Stimulated activated CD8-positive, alpha-beta memory T cell treated with anti-CD3 and anti-CD28 coated beads, Interleukin-7, amount 100 ng/mL, for 1 hour (primary cell): ENCODE measurements at places on chromosomes 4 and X.

DNA sequence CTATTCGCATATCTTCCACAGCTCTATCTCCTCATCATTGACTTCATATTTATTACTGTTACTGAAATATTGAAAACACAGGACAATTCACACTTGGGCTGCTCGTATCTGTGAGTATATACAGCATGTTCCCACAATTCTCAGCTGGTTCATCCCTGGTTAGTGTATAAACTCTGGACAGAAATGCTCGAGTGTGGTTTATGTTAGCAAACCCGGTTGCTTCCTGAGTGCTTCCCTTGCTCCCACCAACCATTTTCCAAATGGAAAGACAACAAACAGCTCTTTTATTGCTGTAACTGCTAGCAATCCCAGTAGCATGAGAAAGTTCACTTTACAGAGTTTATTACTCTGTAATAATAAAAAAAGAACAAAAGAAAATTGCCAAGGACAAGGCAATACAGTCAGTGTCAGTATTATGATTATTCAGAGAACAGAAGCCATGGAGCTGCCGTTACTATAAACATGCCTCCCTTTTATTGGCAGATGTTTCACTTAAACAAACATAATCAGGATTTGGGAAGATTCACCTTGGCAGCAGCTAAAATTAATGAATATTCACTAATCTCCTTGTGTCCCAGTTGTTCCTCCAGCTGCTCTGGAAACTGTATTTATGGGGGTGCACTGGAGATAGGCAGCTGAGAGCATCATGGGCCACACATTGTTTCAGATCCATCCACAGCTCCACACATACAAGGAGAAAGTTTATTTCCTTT lies 134.1 kb upstream of the GUCY1A1 start:
- no peak for DNase-seq

GRCh38 chrX:27350476-27350875 lies 112.7 kb downstream of the PPP4R3C start:
- no peak for DNase-seq

GRCh38 chr4:66340286-66340893 lies 670.1 kb upstream of the EPHA5 start:
- DNase-seq, result no peak

- DNase-seq, result no peak
Observed at GRCh38 chrX:134396174-134396573, 63.8 kb upstream of the HPRT1 start.

DNA sequence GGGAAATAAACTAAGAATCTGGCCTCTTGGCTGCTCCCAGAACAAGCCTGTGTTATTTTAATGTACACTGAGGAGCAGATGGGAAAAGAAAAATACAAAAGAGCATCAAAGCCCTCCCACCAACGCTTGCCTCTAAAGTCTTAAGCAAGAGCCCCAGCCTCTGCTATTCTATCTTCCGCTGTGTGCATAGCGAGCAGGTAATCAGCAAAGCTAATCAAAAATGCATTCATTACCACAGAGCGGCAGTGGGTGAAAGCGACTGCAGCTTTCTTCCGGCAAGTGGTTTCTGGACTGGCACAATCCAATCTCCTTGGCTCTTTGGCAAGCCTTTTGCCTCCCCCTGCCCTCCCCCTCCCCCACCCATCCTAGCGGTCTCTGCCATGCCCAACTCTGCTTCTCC lies 13.5 kb upstream of the GRIA3 start:
- DNase-seq, result no peak

GRCh38 chr4:181162676-181163075 lies 1080.5 kb upstream of the TENM3 start:
- no peak for DNase-seq

DNA sequence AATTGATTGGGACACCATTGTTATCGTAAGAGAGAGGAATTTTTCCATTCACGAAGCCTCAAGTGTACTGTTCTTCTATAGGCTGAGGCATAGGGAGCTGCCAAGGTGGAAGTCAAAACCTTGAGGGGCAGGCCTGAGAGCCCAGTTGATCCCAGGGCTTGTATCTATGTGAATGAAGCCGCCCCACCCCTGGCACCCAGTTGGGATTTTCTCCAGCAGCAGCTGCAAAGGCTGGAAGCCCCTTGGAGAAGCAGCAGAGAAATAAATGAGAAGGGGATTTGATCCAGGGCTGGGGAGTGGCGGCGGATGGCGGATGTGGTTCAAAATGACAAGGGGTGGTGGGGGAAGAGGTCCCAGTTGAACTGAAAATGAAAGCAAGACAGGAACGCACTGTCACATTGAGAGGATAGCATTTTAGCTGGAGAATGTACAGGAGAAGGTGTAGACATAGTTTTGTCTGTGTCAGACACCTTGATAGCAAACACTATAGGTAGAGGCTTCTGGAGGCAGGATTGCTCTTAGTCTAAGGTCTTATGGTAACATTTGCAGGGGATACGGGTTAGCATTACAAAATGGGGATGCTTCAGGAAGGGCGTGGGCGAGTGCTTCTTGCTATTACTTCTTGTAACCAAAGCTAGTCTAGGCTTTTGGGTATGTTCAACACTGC lies 32.6 kb downstream of the DOCK11 start:
- DNase-seq, result no peak

- DNase-seq, result no peak
Observed at GRCh38 chr4:140811429-140811828, 55.2 kb upstream of the TBC1D9 start.

- no peak for DNase-seq
Observed at GRCh38 chrX:574830-575229, 55.8 kb upstream of the SHOX start.

DNA sequence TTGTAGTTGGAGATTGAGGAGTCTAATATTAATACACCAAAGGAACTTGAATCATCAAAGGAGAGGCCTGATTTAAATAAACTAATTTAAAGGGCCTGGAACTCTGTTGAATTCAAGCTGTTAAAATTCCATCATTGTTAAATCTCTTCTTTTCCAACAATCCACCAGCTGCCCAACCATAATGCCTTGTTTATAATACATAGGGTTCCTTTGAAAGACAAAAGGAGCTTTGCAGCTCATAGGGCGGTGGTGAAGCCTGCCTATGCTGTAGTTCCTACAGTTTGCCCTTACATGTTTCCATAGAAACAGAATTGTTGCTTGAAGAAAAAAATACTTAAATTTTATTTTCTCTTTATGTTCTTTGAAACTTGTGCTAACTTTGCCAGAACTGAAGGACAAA lies 102.8 kb downstream of the GLUD2 start:
- no peak for DNase-seq

DNA sequence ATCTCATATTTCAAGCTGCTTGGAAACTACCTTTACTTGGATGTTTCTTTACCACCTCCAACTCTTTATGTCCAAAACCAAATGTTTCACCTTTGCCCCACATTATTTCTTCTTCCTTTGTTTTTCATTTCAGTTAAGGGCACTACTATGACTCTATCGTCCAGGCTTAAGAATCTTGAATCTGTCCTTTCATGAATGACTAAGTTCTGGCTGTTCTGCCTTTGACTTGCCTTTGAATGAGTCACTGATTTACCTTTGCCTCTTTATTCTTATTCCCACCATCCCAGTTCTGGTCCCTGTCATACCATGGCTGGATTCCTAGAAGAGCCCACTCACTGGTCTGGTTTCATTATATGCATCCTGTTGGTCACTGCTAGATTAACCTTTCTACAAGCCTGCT lies 30.6 kb upstream of the PLAC1 start:
- DNase-seq, result no peak

- DNase-seq, result no peak
Observed at GRCh38 chrX:40867352-40867751, 132.0 kb upstream of the MED14 start.

DNA sequence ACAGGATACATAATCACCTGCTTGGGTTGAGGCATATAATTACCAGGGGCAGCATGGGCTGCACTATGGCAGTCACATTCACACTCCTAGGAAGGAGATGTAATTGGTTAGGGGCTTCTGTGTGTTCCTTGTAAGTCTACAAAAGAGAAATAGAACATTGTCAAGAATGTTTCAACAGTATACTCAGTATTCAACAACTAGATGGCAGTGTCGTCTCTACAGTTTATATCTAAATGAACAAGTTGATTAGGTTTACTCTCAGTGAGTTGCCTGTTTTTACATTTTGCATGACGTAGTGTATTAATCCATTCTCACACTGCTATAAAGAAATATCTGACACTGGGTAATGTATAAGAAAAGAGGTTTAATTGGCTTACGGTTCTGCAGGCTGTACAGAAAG lies 50.5 kb upstream of the RAB33B start:
- no peak for DNase-seq

DNA sequence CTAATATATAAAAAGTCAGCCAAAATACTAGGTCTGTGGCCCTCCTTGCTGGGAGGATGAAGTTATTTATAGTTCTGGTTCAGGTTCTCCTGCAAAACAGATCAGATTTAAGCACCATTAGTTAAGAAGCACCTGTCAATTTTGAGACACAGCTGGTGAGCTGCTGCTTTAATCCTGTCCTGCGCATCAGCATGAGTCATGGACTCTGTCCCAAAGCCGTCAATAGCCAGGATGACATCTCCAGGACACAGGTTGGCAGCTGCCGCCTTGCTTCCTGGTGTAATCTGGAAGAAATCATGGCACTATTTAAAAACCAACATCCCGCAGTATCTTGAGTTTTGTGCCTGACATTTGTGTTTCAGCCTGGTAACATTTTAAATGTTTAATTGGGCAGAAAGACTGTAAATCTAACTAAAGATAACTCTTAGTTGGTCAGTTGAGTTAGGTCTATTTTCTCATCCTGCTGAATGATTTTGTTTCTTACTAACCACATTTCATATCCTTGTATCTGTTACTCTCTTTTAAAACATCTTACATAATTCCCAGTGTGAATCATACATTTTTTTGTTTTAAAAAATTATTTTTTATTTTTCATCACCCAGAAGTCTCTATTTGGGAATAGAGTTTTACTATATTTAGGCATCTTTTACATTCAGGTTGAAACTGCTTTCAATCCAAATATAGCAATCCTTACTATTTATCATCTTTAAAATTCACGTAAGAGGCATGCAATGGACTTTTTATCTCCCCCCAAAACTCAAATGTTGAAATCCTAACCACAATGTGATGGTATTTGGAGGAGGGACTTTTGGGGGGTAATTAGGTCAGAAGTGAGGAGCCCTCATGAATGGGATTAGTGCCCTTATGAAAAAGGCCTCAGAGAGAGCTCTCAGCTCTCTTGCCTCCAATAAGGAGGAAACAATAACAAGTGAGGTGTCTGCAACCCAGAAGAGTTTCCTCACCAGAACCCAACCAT lies 10.1 kb downstream of the PDLIM3 start:
- DNase-seq, result no peak

DNA sequence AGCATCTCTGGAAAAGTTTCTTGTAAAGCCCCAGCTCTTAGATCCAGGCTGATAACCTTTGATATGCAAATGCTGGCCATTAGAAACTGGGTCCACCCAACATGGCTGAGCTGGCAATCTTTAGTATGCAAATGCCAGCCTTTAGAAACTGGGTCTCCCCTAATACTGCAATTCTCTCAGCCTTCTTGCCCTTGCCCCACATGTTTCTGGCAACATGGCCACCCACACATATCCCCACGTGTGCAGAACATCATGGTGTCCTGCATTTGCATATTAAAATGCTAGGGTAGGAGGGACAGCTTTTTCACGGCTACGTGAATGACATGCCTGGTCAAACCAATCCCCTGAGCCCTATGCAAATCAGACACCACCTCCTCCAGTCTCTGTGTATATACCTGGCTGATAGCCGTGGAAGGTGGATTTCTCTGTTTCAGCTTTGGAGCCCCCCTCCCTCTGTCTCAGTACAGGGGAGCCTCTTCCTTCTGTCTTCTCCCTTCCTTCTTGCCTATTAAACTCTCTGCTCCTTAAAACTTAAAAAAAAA lies 344.0 kb upstream of the NWD2 start:
- DNase-seq, result no peak

DNA sequence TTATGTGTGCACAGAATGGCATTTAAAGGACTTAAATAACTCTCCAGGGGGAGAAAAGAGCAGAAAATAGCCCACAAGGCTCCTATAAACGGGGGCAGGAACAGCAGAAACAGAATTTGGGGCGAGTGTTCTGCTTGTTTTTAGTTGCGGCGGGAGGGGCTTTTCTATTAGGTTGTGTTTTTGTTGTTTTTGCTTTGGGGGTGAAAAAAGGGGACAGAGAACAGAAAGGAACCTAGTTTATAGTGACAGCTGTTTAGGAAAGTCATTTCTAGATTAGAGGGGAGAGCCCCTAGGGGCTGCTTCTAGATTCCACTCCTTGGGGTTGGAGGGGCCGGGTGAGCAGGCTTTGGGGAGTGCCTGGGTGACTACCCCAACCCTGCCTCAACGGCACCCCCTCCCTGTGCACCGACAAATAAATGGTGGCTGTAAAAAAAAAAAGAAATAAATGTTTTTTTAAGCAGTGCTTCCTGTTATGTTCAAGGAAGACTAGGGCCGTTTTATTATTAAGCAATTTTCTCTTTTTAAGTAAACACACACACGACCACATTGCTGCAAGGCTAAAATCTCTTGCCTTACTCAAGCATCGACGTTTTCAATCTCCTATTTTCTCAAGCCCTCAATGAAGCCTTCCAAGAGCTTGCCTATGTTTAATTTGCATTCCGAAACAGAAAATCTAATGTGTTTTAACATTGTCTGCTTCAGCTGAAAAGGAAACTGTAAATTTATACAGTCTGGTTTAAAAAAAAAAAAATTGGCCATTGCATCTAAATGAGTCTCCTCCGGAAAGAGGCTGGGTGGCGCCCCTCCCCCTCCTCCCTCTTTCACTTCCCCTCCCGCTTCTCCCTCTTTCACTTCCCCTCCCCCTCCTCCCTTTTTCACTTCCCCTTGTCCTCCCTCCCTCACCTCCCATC lies 123.3 kb upstream of the TBL1X start:
- DNase-seq, result no peak

DNA sequence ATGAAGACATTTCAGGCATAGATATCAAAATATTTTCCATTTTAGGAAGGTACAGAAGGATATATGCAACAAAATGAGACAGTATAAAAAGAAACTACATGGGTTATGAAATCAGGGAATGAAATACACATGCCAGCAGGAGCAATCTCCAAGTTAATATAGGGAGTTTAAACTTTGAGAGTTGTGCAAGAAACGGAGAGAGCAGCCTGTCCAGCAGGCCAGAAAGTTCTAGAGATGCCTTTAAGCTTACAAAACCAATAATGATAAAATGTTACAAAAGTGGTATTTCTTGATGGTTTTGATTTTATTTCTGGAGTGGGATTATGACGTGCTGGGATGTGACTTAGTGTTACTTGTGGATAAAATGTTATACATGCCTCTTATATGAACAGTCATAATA lies 2047.9 kb downstream of the ARAP2 start:
- DNase-seq, result no peak

- DNase-seq, result peak; percentile 0
Observed at GRCh38 chr4:154332681-154333421, 158.7 kb downstream of the DCHS2 start.

DNA sequence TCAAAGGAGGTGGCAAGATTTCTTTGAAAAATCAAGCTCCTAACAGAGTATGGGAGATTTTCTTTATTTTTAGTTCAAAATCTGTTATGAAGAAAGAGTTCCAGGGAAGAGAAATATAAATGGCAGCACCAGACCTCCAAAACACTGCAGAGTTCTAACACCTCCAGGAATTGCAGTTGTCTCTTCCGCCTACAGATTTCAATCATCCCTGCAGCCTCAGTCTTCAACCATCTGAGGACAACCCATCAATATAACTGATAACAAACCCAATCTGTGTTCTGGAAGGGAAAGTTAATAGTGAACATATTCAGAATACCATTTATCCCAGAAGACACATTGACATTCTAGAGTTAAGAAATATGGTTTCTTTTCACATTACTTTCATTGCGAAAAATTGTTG lies 296.1 kb downstream of the ARAP2 start:
- DNase-seq, result no peak

- no peak for DNase-seq
Observed at GRCh38 chr4:48639807-48640206, 140.3 kb downstream of the FRYL start.

GRCh38 chrX:72652082-72652481 lies 62.0 kb downstream of the PHKA1 start:
- DNase-seq, result no peak
